HTR-8/SVneo (cell line): ENCODE measurements at places on chromosomes 11 and 22.
A peak's percentile ranks its signal among the peaks of the same experiment; 100 is the strongest.

DNA sequence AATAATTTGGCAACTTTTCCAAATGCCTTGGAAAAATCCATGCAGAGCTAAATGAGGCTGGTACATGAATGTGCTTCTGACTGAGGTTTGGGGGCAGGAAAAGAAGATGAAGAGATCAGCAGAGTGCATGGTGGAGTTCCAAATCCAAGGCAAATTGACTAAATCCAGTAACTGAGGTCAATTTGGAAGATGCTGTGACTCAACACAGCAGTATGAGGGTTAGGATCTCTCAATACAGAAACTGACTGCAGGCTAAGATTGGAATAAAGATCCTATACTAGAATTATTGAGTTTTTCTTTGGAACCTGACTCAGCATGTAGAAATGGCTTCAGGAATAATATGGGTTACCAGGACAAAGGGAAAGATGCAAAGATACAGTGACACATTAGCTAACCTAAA lies 99.3 kb upstream of the FAT3 start:
- DNase-seq = no peak

GRCh38 chr11:121358760-121359159 lies 66.2 kb downstream of the SC5D start:
- DNase-seq = no peak

GRCh38 chr11:64870893-64871466 lies 7.4 kb downstream of the EHD1 start:
- no peak for DNase-seq

DNA sequence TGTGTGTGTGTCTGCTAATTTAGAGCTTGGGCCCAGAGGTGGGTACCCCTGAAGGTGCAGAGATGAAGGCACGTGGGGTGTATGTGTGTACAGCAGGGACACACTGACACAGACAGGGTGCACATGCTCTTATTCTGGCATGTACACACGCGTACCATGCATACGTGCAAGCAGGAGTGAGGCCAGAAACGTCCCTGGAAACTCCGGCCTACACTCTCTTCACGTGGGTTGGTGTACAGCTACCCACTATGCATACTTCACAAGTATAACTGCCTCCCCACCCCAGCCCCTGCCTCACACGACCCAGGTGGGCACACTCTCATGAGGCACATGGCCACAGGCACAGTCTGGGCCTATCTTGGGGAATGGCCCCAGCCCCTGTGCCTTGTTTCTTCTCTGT lies 27.5 kb upstream of the JAM3 start:
- no peak for DNase-seq

DNA sequence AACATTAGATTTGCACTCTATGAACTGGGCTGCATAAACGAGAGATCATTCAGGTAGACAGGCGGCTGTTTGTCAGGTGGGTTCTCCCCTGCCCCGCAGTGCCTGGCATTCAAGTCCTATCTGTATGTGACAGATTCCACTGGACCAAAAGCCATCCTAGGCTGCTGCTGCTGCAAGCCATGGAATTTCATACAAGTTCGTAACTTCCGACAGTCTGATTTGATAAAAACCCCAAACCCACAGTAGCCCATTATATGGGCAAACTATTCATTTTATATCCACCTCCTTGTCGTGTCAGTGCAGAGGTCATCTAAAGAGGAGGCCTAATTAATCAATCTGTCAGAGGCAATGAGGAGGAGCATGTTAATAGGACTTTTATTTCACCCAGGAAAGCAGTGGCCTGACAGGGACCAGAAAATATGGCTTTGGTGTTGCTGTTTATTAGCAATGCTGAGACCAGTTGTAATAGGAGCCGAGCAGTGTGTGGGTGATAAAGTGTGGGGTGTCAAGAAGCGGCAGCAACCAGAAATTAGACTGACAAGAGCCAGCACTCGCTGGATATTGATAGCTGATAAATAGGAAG lies 124.2 kb downstream of the ARL14EP start:
- DNase-seq = no peak

GRCh38 chr22:40433416-40434090 lies 63.2 kb downstream of the SGSM3 start:
- no peak for DNase-seq

GRCh38 chr11:68115285-68115684 lies 5.9 kb downstream of the CHKA start:
- no peak for DNase-seq

GRCh38 chr22:35838855-35839576 lies 121.3 kb downstream of the APOL5 start:
- DNase-seq = no peak

DNA sequence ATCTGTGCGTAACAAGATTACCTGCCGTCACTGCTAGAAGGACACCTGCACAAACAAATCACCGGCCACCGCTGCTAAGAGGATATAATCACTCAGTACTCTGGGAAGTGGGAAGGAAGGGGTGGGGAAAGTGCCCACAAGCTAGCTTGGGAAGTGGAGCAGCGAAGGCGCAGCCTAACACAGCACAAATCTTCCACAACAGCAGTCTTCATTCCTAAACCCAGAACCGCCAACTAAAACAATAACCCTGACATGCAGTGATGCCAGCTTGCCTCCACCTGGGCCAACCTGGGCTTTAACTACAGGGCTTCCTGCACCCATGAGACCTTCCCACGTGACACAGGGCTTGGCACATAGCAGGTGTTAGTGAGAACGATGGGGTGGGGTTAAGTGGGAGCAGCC lies 5.1 kb downstream of the DGCR2 start:
- no peak for DNase-seq

DNA sequence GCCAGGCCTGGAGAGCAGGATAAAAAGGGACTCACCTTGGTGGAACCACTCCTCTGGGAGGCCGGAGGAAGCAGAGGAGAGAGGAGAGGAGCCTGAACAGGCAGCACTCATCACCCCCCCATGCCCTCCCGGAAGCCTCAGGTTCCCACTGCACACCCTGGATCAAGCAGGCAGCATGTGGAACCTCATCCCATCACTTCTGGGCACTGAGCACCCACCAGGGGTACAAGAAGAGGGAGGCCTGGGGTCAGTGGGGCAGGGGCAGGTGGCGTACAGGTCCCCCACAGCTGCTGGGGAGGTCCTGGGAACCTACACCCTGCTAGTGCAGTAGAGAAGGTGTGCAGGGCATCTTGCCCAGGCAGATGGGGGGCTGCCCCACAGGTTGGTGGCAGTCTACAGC lies 35.1 kb upstream of the TXNRD2 start:
- no peak for DNase-seq

GRCh38 chr22:24146791-24147353 lies 34.4 kb upstream of the SUSD2 start:
- DNase-seq = peak; percentile 22

- DNase-seq = no peak
Measured at GRCh38 chr11:10493041-10493663, 38.1 kb downstream of the AMPD3 start.

GRCh38 chr22:24969560-24970301 lies 17.2 kb downstream of the KIAA1671 start:
- DNase-seq = no peak
